Hindlimb muscle (tissue), 1 donor: ENCODE measurements at places on chromosomes 12 and 14. TPM values are rescaled to one million over a fixed set of nuclear protein-coding genes. Genes with fewer than 3 reads are reported as not detected.

GRCh38 chr12:11863478-11863906, 207.2 kb upstream of the BCL2L14 start:
- DNase-seq = peak; percentile 32

DNA sequence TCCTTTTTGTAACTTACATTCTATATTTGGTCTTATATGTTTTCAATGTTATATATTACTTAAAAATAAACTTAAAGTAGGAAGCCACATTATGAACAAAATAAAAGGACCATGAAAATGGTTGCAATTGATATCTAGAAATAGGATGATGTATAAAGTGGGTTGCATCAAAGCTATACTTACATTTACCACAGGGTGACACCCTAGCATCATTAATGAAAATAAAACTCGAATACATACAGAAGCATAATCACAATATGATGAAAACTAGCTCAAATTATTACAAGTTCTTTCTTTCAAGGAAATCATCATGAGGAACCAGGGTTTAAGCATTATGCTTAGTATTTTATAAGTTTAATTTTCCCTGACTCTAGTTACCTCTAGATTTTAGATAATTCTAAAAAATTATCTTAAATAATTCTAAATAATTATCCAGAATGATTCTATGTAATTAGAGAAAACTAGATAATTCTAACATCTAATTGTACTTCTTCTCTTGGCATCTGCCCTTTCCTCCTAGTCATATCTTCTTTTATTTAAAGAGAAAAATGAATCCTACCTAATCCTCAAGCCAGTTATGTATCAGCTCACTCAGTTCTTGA, 31.2 kb downstream of the TAS2R7 start:
- peak; percentile 32 for DNase-seq

GRCh38 chr12:27693403-27693802, 2.8 kb upstream of the REP15 start:
- no peak for DNase-seq

- no peak for DNase-seq
Observed at GRCh38 chr12:93442411-93443340, 929 bp upstream of the UBE2N start.

GRCh38 chr14:63295231-63295685, 23.5 kb downstream of the GPHB5 start:
- DNase-seq = no peak

- DNase-seq = no peak
Observed at GRCh38 chr12:106113042-106113441, 25.7 kb downstream of the NUAK1 start.

- no peak for DNase-seq
Observed at GRCh38 chr14:68691031-68691791, 101.7 kb downstream of the ZFP36L1 start.

- no peak for DNase-seq
Observed at GRCh38 chr12:30015631-30016337, 232.0 kb upstream of the TMTC1 start.

- DNase-seq = no peak
Observed at GRCh38 chr14:64410084-64410774, 22.1 kb downstream of the MTHFD1 start.

- no peak for DNase-seq
Observed at GRCh38 chr12:13472690-13473089, 276.2 kb downstream of the EMP1 start.

- no peak for DNase-seq
Observed at GRCh38 chr12:51285843-51286242, 15.6 kb upstream of the SMAGP start.

DNA sequence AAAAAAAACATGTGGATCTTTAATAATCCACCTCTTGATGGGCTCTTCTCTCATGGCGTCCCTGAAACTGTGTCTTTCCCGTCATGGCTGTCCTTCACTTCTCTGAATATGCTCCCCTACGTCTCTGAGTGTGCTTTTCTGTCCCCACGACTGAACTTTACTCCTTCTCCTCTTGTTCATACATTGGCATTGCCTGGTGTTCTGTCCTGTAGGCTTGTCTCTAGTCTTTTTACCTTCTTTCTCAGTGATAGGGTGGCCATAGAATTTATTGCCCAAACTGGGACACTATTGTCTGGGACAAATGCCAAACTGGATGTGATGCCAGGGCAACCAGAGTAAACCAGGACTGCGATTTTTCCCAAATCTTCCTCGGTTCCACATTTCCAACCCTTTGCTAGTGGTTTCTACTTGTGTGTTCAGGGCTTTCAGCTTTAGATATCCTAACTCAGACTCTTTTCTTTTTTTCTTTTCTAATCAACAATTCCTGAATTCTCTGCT, 202.2 kb downstream of the ATP23 start:
- DNase-seq = no peak

DNA sequence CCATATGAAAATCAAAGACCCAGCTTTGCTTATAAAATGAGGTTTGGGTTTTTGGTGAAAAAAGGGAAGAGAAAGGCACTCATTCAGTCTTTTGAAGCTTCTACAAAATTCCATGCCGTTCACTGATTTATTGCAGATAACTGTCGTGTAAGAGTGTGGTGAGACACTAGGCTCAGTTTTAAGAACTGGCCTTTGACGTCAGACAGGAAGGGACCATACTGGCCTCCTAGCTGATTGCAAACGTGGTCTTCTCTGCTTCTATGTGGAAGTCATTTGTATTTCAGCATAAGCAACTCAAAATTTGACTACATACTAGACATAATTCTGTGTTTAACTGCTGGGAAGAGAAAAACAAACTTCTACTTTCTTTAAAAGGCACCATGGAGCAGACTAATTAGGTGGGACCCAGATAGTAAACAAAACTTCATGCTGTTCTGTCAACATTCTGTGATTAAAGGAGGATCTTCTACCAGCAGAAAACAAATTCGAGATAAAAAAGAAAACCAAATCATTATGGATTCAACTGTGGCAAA, 168.7 kb downstream of the TTC7B start:
- no peak for DNase-seq

GRCh38 chr12:90060031-90060430, 351.4 kb upstream of the ATP2B1 start:
- no peak for DNase-seq

DNA sequence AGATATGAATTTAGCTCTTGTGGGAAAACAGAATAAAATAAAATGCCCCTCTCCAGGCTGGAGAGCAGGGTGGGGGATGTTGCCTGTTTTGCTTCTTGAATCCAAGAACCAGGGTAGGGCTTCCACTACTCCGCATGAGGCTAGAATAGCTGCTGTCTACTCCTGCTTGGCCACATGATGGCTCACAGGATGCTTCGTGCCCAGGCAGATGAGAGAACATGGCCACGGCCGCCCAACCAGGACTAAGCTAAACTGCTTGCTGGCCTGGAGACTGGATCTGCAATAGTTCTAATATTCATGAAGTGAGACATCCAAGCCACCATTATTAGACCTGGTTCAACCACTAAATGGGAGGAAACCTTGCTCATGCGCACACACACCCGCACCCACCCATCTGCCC, 122.2 kb upstream of the METAP2 start:
- DNase-seq = no peak

DNA sequence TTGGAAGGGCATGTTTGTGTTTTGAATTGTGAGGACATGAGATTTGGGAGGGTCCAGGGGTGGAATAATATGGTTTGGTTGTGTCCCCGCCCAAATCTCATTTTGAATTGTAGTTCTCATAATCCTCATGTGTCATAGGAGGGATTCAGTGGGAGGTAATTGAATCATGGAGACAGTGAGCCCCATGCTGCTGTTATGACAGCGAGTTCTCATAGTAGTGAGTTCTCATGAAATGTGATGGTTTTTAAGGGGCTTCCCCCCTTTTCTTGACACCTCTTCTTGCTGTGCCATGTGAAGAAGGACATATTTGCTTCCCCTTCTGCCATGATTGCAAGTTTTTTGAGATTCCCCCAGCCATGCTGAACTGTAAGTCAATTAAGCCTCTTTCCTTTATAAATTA, 260.0 kb downstream of the DUSP6 start:
- no peak for DNase-seq

GRCh38 chr12:101675555-101675954, 21.9 kb upstream of the CHPT1 start:
- no peak for DNase-seq

DNA sequence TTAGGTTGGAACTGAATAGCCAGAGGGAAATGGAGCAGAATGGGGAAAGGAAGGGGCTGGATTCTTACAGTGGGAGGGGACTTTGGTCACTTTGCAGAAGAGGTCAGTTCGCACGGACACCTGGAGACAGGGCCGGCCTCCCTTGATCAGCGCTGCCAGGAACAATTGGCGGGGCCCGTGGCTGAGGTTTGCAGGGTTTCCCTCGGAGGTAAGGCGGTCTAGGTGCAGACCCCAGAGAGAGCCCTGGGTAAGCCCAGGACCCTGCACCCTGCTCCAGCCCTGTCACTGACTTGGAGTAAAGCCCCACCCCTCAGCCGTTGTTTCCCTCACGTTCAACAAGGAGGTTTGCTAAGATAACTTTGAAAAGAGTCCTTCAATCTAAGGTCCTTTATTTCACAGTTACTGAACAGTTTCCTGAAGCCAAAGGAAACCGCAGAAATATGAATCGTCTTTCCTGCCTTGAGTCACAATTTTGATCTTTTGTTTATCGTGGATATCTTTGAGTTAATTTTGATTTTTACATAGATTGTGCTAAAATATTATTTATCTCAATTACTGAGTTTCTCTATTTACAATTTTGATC, 231.4 kb upstream of the RTL1 start:
- DNase-seq = no peak

DNA sequence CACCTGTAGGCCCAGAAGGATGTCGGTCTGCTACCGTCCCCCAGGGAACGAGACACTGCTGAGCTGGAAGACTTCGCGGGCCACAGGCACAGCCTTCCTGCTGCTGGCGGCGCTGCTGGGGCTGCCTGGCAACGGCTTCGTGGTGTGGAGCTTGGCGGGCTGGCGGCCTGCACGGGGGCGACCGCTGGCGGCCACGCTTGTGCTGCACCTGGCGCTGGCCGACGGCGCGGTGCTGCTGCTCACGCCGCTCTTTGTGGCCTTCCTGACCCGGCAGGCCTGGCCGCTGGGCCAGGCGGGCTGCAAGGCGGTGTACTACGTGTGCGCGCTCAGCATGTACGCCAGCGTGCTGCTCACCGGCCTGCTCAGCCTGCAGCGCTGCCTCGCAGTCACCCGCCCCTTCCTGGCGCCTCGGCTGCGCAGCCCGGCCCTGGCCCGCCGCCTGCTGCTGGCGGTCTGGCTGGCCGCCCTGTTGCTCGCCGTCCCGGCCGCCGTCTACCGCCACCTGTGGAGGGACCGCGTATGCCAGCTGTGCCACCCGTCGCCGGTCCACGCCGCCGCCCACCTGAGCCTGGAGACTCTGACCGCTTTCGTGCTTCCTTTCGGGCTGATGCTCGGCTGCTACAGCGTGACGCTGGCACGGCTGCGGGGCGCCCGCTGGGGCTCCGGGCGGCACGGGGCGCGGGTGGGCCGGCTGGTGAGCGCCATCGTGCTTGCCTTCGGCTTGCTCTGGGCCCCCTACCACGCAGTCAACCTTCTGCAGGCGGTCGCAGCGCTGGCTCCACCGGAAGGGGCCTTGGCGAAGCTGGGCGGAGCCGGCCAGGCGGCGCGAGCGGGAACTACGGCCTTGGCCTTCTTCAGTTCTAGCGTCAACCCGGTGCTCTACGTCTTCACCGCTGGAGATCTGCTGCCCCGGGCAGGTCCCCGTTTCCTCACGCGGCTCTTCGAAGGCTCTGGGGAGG, at the start of gene LTB4R:
Gene LTB4R, plus strand, starts transcription at position 857 of the 959 bp plus-strand sequence. CDS start 4,150 bp downstream, outside the sequence.
- peak; percentile 69 for DNase-seq

GRCh38 chr12:22935501-22935900, 310.5 kb downstream of the ETNK1 start:
- DNase-seq = no peak

GRCh38 chr14:74965486-74966153, 10.2 kb upstream of the PGF start:
- DNase-seq = no peak

DNA sequence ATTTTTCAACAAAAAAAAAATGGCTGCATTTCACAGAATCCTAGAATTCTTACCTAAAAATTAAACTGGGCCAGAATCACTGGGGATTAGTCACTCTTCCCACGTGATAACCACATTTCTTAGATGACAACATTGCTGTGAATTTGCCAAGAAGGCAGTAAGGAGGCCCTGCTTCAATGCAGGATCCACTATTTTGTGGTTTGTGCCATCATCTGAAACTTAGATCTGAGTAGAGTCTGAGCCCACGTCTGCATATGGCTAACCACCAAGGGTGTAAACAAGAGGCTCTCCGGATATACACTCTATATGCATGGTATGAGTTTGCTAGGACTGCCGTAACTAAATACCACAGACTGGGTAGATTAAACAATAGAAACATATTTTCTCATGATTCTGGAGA, 24.4 kb upstream of the TBX5 start:
- no peak for DNase-seq

DNA sequence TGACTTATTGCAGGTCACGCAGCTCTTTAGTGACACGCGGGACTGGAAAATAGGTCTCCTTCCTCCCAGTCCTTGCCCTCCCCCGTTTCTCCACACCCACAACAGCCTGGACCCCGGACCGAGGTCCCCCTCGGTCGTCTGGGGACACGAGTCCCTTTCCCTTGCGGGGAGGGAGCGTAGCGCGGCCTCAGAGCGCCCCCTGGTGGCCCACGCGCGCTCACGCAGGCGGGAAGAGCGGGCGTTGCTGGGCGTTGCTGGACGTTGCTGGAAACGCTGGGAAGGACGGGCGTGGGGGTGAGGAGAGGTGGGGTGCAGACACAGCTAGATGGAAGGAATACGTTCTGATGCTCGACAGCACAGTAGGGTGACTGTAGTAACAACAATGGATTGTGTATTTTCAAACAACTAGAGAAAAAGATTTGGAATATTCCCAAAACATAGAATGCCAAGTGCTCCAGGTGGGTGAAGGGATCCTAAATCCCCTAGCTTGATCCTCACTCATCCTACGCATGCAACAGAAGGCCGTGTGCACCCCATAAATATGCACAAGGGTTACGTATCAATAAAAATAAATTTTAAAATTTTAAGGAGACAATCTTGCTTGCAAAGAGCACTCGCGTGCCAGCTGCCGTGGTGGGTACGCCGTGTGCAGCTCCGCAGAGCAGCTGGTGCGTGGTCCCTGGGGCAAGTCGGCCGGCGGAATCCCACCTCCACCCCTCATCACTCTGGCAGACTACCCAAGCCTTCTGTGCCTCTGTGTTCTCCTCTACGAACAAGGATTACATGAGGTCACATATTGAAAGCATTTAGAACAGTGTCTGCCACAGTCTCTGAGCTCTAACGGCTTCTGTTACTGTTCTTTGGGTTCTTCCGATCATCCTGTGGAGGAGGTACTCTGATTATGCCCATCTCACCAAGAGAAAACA, 87.4 kb downstream of the B4GALNT3 start:
- DNase-seq = peak; percentile 73

The A2ML1 gene
- polyA plus RNA-seq = 0.21 TPM

The POLR3B gene
- polyA plus RNA-seq = 11.9 TPM

The INHBC gene
- polyA plus RNA-seq = not detected

The ENDOU gene
- polyA plus RNA-seq = 0.35 TPM

The OVCH1 gene
- polyA plus RNA-seq = 0.54 TPM

The RPL10L gene
- polyA plus RNA-seq = not detected

The WSCD2 gene
- polyA plus RNA-seq = 1.7 TPM

The AKAP6 gene
- 67.7 TPM for polyA plus RNA-seq

The OR6C4 gene
- not detected for polyA plus RNA-seq

The PLEK2 gene
- 0.62 TPM for polyA plus RNA-seq

The KRT7 gene
- 1.9 TPM for polyA plus RNA-seq

The ALDH1L2 gene
- 6.6 TPM for polyA plus RNA-seq

The PMCH gene
- not detected for polyA plus RNA-seq

The CHGA gene
- 0.23 TPM for polyA plus RNA-seq

The FOXG1 gene
- not detected for polyA plus RNA-seq

The FOXN3 gene
- 67.6 TPM for polyA plus RNA-seq
